Activated gamma-delta T cell treated with anti-CD3 and anti-CD28 coated beads, Interleukin-2, amount 50 U/mL, for 16 hours (primary cell): ENCODE measurements at places on chromosomes 2 and 18.

GRCh38 chr18:45802814-45803492 lies 22.5 kb upstream of the SIGLEC15 start:
- DNase-seq, result no peak

- DNase-seq, result no peak
These were observed 14.2 kb upstream of the RHOB start for GRCh38 chr2:20432714-20433113.

DNA sequence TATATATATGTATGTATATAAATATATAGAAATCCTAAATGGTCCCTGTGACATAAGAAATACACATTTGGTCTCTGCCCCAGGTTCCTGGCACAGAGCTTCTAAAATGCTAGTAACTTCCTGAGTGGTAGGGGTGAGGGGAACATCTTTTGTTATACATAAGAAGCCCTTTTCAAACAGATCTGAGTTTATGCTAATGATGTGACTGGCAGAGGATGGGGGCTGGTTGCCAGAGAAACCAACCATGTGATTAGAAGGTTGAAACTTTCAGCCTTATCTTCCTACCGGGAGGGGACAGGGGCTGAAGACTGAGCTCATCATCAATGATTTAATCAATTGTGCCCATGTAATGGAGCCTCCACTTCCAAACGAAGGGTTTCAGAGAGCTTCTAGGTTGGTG lies 16.3 kb downstream of the MFSD2B start:
- no peak for DNase-seq

- DNase-seq, result no peak
These were observed 2.1 kb downstream of the AAK1 start for GRCh38 chr2:69641471-69641870.

DNA sequence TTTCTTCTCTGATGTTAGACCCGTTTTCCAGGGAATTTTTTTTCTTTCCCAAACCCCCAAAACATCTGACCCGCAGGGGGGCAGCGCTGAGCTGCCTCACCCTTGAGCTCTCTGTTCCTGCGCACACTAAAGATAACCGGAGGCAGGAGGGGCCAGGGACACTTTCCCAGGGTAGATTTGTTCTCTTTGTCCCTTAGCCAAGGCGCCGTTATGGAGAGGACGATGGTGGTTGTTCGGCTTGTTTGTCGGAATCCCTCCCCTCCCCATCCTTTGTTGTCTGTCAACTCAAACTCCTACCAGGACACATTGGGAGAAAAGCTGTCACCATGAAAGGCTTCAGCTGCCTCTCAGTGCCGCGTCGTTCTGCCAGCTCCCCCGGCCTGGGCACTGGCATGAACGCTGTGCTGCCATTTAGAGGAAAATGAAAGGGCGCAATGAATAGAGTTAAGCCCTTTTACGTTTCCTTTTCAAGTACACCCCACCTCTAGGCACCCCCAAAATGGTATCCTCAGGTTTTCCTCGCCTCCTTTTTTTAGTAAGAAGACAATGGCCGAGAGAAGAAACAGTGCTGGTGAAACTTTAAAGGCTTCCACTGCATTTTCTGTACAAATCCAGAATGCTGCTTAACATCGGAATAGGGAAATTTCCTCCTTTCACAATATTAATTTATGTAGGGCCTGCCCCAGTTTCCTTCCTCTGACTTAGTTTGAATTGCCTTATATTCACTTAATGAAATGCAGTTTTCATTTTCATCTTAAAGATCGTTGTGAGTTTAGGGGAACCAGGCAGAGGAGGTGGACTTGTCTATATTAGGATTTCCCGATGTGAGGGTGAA lies 62.1 kb downstream of the RND3 start:
- no peak for DNase-seq

GRCh38 chr2:70944111-70944690 lies 8.5 kb downstream of the ATP6V1B1 start:
- DNase-seq, result no peak

DNA sequence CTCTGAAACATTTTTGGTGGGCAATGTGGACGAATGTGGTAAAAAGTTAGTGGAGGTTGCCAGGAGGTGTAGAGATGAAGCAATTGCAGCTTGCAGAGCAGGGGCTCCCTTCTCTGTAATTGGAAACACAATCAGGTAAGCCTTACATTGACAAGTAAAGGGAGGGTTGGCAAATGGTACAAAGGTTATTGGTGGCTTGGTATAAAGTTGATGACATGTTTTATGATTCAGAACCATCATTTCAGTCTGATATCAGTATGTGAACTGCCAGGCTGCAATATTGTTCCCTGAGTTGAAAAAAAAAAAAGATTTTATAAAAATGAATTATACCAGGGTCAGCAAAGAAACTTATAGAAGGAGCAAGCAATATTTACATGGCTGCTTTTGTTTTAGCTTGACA lies 14.4 kb upstream of the DLX1 start:
- no peak for DNase-seq

DNA sequence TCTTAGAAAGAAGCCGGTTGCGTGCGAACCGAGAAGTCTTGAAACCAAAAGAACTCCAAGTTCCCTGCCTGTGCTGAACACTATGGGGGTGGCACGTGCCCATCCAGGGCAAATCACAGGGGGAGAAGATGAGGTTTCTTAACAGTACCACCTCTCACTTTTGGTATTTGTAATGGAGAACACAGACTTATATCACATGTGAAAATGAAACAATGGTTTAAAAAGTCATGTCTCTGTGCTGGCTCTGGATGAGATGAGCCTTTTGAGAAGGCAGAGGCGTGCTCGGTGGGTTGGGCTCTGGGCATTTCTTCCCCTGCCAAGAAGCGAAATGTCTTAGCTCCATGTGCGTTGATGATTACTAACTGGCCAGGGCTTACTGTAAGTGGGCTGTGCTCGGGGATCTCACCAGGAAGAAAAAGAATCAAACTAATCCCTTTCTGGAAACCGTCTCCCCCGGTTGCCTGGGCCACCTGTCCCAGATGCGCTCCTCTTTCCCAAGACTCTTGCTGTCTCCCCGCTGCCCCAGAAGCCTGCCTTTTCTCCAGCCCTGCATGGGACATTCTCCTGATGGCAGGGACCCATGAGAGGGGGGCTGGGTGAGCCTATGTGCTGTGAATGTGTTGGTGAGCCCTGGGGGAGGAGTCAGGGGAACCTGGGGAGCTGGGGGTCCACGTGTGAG lies 252.9 kb downstream of the PRKCE start:
- no peak for DNase-seq

- DNase-seq, result no peak
These were observed 178.7 kb downstream of the FMNL2 start for GRCh38 chr2:152513681-152514080.

DNA sequence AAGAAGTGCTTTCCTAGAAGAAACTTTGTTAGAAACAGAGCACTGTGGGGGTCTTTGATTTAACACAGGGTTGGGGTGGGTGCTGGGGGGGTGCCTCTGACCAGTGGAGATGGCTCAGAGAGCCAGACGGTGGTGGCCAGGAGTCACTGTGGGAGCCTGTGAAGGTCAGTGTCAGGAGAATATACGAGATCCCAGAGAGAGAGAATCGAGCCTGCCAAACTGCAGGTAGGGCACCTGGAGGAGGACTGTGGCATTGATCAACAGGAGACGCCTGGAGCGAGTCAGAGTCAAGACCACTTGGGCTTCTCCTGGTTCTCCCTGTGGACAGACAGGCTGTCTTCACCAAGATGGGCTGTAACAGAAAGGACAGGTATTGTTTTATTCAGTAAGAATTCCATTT lies 136.5 kb upstream of the TWIST2 start:
- DNase-seq, result no peak

DNA sequence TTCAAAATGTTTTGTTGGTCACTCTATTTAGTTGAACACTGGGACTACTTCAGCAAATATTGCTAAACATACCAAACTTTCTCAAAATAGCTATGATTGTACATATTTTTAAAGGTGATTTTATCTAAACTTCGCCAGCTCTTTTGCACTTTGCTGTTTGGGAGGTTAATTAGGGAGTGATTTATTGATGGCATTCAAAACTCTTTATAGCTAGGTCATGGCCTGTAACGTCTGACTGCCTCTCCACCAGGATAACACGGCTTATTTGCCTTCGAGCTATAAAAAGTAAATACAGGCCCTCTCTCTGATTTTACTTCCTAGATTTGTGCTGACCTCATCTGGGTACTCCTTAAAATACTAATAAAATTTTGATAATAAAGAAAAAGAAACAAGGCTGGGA lies 931.9 kb downstream of the DCDC2C start:
- DNase-seq, result no peak
